Epithelial cell of proximal tubule (primary cell): ENCODE measurements at places on chromosomes 12 and 14.
A peak's percentile ranks its signal among the peaks of the same experiment; 100 is the strongest.

- DNase-seq = no peak
Measured at GRCh38 chr12:117347588-117347987, 13.8 kb downstream of the NOS1 start.

GRCh38 chr14:73713206-73713802 is 880 bp downstream of the PNMA1 start:
- DNase-seq = no peak

- DNase-seq = no peak
Measured at GRCh38 chr12:79531518-79531917, 159.2 kb downstream of the PAWR start.

DNA sequence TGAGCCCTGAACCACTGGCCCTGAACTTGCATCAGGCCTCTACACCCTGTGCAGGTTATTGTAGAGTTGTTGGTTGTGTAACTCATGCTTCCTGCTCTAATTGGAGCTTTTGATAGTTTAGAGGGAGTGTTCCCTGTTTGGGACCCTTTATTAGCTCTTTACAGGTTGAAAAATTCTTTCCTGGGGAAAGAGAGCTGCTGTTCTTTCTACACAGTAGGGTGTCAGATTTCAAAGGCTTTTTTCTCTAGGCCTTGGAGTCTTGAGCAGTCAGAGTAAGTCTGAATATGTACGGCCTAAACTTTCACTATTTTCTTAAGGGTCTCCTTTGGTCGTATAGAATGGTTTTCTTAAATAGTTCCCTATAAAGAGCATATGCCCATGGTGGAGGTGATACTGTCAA is 60.8 kb upstream of the NEDD1 start:
- no peak for DNase-seq

DNA sequence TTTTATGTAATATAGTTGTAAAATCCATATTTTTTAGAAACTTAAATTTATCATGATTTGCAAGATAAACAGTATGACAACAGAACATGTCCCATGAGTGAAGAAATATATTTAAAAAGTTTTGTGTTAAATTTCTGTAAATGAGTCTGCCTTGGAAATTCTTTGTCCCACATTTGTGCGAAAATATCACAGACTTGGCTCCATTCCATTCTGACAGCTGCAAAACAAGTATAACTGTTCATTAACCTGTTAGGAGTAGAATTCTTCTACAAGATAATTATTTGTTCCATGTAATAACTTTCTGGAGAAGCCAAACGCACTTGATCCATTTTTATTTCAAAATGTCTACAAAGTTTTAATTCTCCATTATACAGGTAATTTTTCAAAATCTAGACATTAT is 37.9 kb downstream of the MDM1 start:
- DNase-seq = no peak

GRCh38 chr14:70239802-70240201 is 51.1 kb upstream of the SLC8A3 start:
- DNase-seq = no peak

GRCh38 chr12:178829-179109 is 35.2 kb downstream of the SLC6A12 start:
- no peak for DNase-seq

DNA sequence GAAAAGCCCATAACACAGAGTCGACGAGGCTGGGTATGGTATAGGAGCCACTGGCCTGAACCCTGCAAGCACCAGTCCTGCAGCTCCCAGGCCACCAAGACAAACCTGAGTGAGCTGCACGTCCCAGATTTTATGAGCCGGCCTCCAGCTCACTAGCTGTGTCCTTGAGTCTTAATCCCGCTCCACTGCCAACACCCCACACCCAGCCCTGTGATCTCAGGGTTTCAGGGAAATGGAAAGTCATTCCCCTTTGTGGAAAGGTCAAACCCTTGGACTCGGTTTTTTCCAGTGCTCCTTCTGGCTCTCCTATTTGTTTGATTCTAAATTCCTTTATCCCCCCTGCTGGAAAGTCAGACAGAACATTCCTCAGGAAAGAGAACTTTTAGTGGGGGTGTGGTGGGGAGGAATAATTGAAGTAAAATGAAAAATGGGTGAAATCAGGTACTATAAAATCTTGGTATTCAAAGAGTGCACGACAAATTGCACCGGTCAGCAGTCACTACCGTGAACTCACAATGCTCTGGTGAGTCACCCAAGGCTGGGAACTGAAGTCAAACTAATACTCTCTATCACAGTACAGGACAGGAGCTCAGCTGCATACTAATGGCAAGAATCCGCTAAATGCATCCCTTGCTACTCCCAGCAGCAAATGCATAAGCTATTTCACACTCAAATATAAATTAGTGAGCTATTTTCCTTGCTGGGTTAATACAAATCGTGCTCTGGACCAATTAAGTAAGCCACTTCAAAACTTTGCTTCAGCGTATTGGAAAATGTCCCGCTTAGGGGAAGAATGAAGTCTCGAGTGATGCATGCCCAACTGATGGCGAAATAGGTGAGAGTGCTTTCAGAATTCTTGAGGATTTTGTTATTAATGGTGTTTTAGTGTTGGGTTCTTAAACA is 9.0 kb downstream of the PITPNM2 start:
- peak; percentile 83 for DNase-seq

GRCh38 chr12:126537961-126538530 is 1472.8 kb downstream of the AACS start:
- no peak for DNase-seq

DNA sequence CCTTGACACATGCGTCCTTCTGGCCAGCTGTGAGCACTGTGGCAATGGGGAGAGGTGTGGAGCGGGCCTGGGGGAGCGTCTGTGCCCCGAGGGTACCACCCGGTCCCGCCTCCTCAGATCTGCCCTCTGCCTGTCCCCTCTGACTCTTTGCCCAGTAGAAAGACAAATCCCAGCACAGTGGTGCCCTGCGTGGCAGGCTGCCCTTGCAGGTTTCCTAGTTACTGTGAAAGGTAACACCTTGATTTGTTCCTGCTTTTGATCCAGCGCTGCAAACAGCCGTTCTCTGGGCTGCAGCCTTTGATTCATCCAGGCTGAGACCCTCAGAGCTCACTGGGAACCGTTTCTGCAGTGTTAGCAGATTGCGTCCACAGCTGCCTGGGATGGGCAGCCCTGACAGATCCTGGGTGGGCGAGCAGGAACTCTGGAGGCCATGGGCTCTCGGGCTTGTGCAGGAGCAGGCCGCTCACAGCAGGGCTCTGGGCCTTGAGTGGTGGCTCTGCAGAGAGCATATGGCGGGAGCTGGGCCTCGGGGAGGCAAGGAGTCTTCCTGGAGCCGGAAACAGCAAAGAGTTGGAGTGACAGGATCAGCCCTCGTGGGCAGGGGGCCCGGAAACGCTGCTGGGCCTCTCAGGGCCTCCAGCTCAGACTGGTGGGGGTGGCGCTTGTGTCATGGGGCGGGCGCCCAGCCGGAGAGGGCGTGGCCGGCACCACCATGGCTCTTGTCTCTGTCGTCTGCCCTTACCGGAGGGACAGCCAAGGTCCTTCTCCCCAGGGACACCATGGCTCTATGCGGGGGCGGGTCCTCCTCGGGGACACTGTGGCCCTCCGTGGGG is 16.6 kb downstream of the FBRSL1 start:
- no peak for DNase-seq

DNA sequence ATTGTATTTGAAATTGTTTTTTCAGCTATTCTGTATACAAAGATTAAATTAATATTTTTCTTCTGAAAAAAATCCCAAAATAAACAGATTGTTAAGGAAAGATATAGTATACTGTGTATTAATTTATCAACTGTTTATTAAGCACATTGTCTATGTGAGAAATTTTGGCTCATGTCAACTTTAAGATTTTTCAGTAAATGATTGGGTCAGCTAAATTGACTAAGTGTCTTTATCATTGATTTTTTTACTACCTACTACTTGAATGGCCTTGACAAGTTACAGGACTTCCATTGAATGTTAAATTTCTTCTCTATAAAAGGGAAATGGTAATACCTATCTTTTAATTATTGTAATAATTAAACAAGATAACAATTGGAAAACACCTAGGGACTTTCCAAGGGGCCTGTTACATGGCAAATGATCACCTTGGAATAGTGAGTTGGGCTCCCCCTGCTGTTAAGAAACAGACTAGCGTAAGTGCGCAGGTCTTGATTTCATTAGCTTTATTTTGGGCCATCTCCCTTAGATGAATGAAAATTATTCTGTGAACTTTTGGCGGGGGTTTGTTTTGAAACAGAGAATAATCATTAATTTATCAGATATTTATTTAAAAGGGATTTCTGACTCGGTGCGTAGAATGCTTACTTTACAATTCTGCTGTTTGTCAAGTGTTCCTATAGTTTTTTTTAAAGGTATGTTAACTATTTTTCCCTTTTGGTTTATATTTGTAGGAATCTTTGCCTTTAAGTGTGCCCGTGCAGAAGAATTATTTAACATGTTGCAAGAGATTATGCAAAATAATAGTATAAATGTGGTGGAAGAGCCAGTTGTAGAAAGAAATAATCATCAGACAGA is 14.5 kb upstream of the CCT2 start:
- peak; percentile 51 for DNase-seq

- DNase-seq = no peak
Measured at GRCh38 chr12:130764073-130764472, 48.0 kb upstream of the RIMBP2 start.
